ENCODE measurements at places on chromosomes 12 and 14. TPM values are rescaled to one million over a fixed set of nuclear protein-coding genes. Genes with fewer than 3 reads are reported as not detected.

The OR6C76 gene
- not detected for total RNA-seq

The BDKRB2 gene
- 4.1 TPM for total RNA-seq

The DPF3 gene
- 0.59 TPM for total RNA-seq

The AMN gene
- under 0.01 TPM for total RNA-seq

The LRRC43 gene
- total RNA-seq, result 2.9 TPM

The PPP1R1A gene
- total RNA-seq, result 0.36 TPM

The ANKRD33 gene
- not detected for total RNA-seq

The EMP1 gene
- total RNA-seq, result 114 TPM

- H3K4me3 ChIP-seq, result no peak overlapping the region
- no peaks in the 10 kb centered on the region for H3K4me1 ChIP-seq
- no peaks in the 10 kb centered on the region for H3K36me3 ChIP-seq
Measured at GRCh38 chr14:77238356-77238755, 32.6 kb downstream of the NGB start.

GRCh38 chr12:99119449-99119848 lies 474.4 kb downstream of the APAF1 start:
- H3K27me3 ChIP-seq, result no peaks in the 10 kb centered on the region
- no peak overlapping the region for H3K27ac ChIP-seq
- H3K36me3 ChIP-seq, result no peaks in the 10 kb centered on the region
- no peak overlapping the region for H3K4me3 ChIP-seq
- no peak for DNase-seq
- no peaks in the 10 kb centered on the region for H3K4me1 ChIP-seq

DNA sequence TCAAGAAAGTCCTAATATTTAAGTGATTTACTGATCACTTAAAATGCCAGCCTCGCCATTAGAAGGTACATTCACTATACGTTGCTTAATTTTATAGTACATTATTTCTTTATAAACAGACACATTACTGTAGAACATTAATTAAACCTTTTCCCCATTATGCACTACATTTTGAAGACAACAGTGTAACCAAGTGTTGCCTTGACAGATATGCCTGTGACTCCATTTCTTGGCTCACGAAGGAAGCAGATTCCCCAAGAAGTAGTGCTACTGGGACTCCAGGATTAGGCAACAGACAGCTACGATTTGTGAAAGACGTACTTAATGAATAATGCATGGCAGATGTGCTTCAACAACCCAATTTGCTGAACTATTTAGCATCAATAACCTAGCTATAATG lies 394.8 kb downstream of the RPS29 start:
- H3K4me3 ChIP-seq, result no peak overlapping the region
- H3K27ac ChIP-seq, result no peak overlapping the region
- no peaks in the 10 kb centered on the region for H3K4me1 ChIP-seq
- H3K36me3 ChIP-seq, result no peaks in the 10 kb centered on the region
- no peaks in the 10 kb centered on the region for H3K27me3 ChIP-seq

DNA sequence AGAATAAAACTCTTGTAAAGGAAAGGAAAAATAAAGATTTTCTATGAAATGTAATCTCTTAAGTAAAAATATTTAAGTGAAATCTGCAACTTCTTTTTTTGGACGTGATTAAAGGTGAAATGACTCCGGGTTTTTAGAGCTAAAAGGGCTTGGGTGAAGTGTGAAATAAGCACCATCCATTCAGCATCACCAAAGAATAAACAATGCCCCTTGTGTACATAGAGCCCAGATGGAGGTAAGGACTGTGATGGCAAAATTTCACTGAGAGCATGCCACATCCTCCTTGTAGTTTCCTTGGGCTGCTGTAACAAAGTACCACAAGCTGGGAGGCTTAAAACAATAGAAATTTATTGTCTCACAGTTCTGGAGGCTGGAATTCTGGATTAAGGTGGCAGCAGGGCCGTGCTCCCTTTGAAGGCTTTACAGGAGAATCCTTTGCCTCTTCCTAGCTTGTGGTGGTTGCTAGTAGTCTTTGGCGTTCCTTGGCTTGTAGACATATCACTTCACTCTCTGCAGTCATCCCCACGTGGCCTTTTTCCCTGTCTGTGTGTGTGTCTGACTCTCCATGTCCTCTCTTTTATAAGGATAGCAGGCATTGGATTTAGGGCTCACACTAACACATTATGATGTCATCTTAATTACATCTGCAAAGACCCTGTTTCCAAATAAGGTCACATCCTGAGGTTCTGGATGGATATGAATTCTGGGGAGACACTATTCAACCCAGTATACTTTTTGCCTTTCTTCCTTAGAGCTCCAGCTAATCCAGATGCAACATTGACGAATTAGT lies 24.2 kb downstream of the ZNF664 start:
- no peak overlapping the region for H3K27ac ChIP-seq
- H3K4me1 ChIP-seq, result peaks cover 38% of the 10 kb centered on the region
- H3K27me3 ChIP-seq, result no peaks in the 10 kb centered on the region
- no peak for DNase-seq
- H3K36me3 ChIP-seq, result peaks cover 24% of the 10 kb centered on the region

- no peaks in the 10 kb centered on the region for H3K27me3 ChIP-seq
- no peaks in the 10 kb centered on the region for H3K36me3 ChIP-seq
- H3K4me3 ChIP-seq, result no peak overlapping the region
- peaks cover 6% of the 10 kb centered on the region for H3K4me1 ChIP-seq
- no peak for DNase-seq
Measured at GRCh38 chr14:89805501-89805900, 149.0 kb downstream of the EFCAB11 start.

GRCh38 chr14:99803803-99804202 lies 10.6 kb downstream of the EML1 start:
- H3K36me3 ChIP-seq, result no peaks in the 10 kb centered on the region
- H3K4me3 ChIP-seq, result no peak overlapping the region
- H3K4me1 ChIP-seq, result peaks cover 13% of the 10 kb centered on the region
- no peaks in the 10 kb centered on the region for H3K27me3 ChIP-seq
- DNase-seq, result no peak

DNA sequence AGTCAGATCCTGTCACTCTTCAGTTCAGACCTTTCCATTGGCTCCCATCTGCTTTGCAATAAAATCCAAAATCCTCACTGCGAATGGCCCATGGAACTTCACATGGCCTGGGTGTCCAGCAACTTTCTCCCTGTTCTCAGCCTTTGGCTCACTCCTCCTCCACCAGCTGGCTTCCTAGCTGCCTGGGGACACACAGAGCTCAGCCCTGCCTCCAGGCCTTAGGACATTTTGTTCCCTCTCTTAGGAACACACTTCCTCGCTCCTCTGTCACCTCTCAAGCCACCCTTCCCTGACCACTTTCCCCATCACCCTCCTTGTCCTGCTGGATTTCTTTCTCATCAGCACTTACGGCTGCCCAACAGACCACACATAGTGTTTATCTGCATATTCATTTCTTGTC lies 419.6 kb downstream of the MED13L start:
- H3K27ac ChIP-seq, result no peak overlapping the region
- DNase-seq, result no peak
- H3K4me1 ChIP-seq, result no peaks in the 10 kb centered on the region
- H3K27me3 ChIP-seq, result peaks cover 5% of the 10 kb centered on the region
- H3K36me3 ChIP-seq, result no peaks in the 10 kb centered on the region

DNA sequence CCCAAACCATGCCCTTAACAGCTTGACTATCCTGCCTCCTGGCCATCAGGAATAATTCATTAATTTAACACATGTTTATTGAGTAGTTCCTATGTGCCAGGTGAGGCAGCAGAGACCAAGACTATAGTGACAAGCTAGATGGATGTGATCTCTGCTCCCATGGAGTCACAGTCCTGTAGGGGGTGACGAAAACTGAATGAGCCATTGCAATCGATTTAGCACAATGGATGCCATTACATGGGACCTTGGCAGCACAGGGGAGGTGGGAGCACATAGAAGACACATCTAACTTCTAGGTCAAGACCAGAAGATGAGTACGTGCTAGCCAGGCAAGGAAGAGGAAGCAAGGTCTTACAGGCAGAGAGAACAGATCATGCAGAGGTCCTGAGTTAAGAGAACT lies 68.7 kb downstream of the NOS1 start:
- H3K4me1 ChIP-seq, result no peaks in the 10 kb centered on the region
- H3K27me3 ChIP-seq, result no peaks in the 10 kb centered on the region
- no peaks in the 10 kb centered on the region for H3K36me3 ChIP-seq

GRCh38 chr14:91173904-91174303 lies 60.0 kb downstream of the DGLUCY start:
- no peaks in the 10 kb centered on the region for H3K27me3 ChIP-seq
- no peaks in the 10 kb centered on the region for H3K36me3 ChIP-seq
- H3K4me3 ChIP-seq, result no peak overlapping the region
- DNase-seq, result no peak
- no peak overlapping the region for H3K27ac ChIP-seq

GRCh38 chr12:85266356-85266755 lies 13.7 kb upstream of the ALX1 start:
- DNase-seq, result no peak
- H3K36me3 ChIP-seq, result no peaks in the 10 kb centered on the region
- H3K4me1 ChIP-seq, result no peaks in the 10 kb centered on the region
- no peaks in the 10 kb centered on the region for H3K27me3 ChIP-seq
- no peak overlapping the region for H3K27ac ChIP-seq

- no peaks in the 10 kb centered on the region for H3K27me3 ChIP-seq
- H3K4me3 ChIP-seq, result no peak overlapping the region
- no peak for DNase-seq
Measured at GRCh38 chr14:21614240-21614639, 20.5 kb downstream of the OR10G2 start.

DNA sequence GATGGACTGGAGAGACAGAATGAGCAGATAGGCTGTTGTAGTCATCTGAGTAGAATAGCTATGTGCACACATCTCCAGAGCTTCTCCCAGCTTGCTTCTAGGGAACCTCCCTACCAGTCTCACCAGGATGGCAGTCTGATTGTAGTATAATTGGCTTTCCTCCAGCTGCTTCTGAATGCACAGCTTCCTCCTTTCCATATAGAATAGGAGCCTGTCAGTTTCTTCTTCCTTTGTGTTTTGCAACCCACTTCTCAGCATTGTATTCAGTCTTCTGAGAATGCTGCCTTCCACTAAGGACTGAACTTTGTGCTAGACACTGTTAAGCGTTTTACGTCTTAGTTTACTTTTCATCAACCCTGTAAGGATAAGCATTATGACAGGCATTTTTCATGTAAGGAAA lies 2.2 kb upstream of the CSAD start:
- H3K36me3 ChIP-seq, result peaks cover 57% of the 10 kb centered on the region
- peak; percentile 75 for DNase-seq
- peaks cover 37% of the 10 kb centered on the region for H3K4me1 ChIP-seq
- no peaks in the 10 kb centered on the region for H3K27me3 ChIP-seq
- H3K27ac ChIP-seq, result no peak overlapping the region

DNA sequence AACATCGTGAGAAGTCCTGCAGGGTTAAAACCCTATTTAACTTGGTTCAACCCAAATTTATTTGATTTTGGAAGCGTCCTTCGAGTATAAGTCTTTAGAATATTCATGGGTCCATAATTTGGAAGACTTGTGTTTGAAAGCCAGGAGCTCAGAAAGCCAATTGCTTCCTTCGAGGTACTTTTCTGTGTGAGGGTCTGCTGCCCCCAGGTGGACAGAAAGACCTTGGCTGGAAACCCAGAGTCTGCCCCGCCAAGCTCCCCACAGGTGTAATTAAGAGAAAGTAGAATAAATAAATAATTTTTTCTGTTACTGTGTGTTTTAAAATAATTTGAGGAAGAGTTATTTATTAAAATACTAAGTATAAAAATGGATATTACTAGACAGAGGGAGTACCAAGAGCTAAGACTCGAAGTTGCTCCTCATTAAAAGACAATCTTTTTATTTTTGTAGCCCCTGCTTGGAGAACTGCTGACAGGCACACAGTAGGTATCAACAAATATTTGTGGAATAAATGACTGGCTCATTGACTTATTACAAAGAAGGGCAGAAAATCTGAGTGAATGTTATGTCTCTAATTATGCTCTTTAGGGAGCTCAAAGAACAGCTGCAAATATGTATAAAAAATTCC lies 105.8 kb downstream of the PAH start:
- H3K4me1 ChIP-seq, result no peaks in the 10 kb centered on the region
- no peak overlapping the region for H3K4me3 ChIP-seq
- DNase-seq, result peak; percentile 6
- H3K27me3 ChIP-seq, result no peaks in the 10 kb centered on the region
- no peaks in the 10 kb centered on the region for H3K36me3 ChIP-seq

DNA sequence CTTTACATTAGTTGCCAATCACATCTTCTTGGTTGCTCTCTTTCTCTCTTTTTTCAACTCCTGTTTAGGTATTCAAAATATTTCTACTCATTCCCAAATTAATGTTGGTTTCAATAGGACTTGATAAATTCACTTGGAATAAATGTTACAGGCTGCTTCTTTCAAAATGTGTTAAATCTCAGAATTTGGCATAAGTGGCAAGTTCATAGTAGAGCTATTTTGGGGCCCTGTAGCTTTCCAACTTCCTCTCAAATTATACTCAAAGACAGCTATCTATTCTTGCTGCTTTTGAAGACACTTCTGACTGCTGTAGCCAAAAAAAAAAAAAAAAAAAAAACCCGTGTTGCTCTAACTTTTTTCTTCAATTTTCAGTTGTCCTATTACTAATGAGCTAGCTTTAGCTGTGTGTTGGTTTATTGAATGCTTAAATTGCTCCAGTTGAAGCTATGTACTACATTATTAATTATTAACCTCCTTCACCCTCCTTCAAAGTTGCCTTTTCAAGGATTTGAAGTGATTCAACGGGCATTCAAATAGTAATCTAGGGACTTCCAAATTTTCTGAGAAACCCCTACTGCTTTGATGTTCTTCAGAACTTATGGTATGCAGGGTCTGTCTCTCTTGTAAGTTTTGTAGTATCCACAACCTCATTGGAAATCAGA lies 554.6 kb upstream of the FLRT2 start:
- no peak overlapping the region for H3K27ac ChIP-seq
- H3K27me3 ChIP-seq, result no peaks in the 10 kb centered on the region
- no peak for DNase-seq

DNA sequence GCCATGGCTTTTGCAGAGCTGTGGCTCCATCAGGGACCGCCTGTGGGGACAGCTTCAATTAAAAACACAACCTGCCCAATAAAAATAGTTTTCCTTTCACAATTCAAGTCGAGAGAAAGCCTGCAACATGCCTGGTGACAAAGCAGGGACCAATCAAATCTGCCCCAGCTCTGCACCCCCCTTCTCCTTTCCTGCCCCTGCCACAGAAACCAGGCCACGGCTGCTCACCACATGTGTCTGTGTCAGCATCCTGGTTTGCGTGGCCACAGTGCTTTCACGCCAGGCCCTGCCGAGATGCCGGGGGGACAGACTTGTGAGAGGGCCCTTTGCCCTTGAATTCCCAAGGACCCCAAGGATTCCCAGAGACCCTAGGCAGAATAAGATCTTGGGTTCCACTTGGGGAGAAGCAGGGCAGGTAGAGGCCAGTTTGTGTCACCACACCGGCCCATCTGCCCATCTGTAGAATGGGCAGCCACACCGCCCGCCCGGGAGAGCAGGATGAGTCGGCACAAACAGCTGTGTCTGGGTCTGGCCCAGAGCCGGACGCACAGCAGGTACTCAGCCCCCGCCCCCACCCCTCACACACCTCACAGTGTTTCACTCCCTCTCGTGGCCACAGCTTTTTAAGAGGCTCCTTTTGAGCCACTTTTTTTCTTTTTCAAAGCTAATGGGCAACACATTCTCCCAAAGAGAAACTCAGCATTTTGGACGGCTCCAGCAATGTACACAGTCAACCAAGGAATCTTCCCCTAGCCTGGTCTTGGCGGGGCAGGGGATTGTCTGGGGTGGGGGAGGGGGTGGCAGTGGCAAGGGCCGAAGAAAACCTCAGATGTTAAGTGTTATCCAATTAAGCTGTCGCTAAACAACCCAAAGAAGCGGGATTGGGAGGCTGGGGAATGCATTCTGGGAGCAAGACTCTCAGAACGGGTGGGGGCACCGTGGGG lies 41.5 kb downstream of the BCL11B start:
- H3K27me3 ChIP-seq, result no peaks in the 10 kb centered on the region
- no peaks in the 10 kb centered on the region for H3K36me3 ChIP-seq
- no peak for DNase-seq
- H3K4me3 ChIP-seq, result no peak overlapping the region

All from osteoblast (primary cell).